Naive thymus-derived CD8-positive, alpha-beta T cell (primary cell): ENCODE measurements at places on chromosomes 5 and 9.

GRCh38 chr5:83714810-83715209 is 5.8 kb downstream of the HAPLN1 start:
- no peak for DNase-seq

DNA sequence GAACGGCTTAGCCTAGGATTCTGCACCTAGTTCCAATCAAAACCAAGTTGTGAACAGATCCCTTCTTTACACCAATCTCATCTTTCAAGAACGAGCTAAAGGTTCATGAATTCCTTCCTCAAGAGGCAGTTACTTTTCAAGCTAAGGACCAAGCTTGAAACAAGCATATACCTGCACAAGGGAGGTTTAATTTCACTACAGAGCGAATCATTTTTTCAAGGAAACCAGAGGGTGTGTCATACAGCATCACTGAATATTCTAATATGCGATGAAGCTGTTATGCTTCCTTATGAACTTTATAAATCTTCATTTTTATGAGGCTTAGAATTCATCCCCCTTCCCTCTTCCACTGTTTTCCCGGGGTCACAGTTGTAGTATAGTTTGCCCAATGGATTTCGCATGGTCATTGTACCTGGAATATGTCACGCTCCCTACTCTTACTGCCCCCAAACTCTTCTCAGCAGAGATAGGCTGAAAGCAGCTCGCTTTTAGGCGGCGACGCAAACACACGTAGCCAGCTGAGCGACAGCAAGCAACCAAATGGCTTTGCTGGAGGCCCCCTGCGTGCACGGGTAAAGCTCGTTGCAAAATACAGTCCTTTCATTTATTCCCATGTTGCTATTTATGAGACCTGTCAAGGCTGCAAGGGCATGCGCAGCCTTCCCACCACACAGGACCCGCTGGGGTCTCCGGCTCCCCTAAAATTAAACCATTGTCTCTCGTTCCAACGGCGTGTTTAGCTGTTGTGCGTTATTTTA is 832 bp downstream of the LMBRD2 start:
- peak; percentile 32 for DNase-seq

GRCh38 chr5:111585946-111586345 is 73.6 kb upstream of the STARD4 start:
- no peak for DNase-seq

DNA sequence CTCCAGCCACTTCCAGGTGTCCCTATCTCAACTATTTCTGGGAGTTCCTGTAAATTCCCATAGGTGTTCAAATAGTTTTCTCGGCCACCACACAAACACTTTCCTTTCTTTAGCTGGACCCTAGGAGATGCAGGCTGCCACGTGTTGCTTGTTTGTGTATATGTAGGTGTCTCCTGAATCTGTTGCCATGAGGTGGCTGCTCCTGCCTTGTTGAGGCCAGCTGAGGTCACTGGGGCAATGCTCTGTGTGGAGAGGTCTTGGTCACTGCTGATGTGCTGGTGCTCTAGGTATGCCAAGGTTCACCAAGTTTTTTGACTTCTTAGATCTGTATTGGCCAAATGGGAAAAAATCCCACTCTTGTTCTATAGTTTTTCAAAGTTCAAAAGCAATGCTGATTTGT is 132.5 kb upstream of the CHD1 start:
- DNase-seq = no peak

GRCh38 chr5:50564079-50564478 is 102.4 kb upstream of the PARP8 start:
- no peak for DNase-seq

GRCh38 chr5:142874540-142874939 is 104.4 kb downstream of the ARHGAP26 start:
- no peak for DNase-seq

GRCh38 chr9:111000202-111000601 is 38.1 kb downstream of the LPAR1 start:
- DNase-seq = no peak

DNA sequence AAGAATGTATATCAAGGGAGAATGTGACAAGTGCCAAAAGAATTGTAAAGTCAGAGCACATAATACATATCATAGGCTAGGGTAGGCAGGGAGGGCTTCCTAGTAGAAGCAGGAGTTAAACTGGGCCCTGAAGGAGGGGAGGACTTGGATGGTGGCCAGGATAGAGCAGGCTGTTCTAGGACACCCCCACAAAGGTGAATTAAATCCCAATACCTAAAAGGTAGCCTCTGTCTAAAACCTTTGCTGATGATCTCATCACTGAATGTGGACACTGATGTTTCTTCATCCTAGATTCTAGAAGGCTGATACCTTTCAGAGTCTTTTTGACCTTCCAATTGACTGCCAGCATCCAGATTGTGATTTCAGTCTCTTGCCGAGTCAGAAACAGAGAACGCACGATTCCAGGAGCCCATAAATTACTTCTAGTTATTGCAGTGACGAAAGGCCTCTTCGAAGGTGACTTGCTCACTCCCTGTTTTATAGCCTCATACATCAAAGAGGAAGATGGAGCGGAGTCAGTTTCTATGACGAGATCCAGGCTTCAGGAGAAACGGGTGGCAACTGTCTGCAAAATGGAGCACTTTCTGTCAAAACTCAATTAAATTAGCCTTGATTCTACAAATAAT is 43.2 kb downstream of the KIF4B start:
- no peak for DNase-seq

DNA sequence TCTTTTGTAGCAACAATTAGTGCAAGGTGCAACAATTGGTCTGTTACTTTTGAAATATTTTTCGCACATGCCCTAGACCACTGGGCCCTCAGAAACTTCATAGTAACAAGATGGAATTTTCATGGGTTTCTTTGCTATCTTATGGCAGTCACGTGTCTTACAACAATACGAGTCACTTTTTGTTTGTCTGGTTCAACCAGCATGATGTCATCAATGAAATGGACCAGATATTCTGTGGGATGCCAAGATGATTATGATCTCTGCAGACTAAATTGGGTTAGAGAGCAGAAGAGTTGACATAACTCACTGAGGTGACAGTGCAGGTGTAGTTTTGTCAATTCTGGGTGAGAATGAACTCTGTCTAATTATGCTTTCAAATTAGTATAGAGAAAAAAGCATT is 239.6 kb upstream of the RIOK2 start:
- DNase-seq = no peak

DNA sequence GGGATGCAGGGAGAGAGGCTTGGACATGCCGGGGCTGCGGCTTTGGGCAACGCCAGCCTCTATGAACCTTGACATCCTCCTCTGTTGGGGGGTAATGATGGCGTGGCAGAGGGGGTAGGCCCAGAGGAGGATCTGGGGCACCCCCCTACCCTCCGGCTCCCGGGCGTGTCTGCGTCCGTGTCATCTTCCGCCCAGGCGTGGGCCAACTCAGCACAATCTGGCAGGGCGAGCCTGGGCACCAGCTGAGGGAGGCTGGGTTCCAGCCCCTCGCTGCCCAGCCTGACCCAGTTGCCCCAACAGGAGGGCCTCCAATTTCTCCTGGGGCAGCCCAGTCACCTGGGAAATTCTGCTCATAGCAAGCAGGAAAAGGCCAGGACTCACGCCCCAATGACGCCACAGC is 62.9 kb upstream of the IL17B start:
- DNase-seq = no peak

DNA sequence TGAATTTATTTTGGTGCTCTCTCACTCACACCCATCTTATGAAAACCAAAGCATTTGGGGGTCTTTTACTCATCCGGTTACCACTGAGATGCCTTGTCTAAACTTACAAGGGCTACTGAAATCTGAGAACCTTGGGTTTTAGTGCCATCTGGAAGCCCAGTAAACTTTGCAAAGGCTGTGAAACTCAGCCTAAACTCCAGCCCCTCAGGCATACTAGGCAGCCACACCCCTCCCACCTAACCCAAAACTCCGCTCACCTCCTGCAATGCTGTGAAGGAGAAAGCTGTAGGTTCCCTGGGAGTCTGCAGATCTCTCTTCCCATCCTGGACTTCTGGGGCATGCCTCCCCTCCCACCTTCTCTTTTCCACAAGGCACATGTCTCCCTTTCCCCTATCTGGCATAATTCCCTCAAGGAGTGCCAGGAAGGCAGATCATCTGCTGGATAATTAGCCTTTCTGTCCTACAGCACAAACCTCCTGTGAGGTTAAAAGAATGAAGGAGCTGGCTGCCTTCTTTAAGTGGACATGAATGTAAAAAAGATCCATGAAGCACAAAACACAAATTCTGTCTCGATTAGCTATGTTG is 71.5 kb upstream of the ANXA1 start:
- no peak for DNase-seq

GRCh38 chr5:84487963-84488362 is 103.3 kb upstream of the EDIL3 start:
- no peak for DNase-seq

- no peak for DNase-seq
These were observed 69.3 kb downstream of the COL15A1 start for GRCh38 chr9:99012957-99013512.

GRCh38 chr5:149267241-149267973 is 4.3 kb upstream of the AFAP1L1 start:
- DNase-seq = no peak

DNA sequence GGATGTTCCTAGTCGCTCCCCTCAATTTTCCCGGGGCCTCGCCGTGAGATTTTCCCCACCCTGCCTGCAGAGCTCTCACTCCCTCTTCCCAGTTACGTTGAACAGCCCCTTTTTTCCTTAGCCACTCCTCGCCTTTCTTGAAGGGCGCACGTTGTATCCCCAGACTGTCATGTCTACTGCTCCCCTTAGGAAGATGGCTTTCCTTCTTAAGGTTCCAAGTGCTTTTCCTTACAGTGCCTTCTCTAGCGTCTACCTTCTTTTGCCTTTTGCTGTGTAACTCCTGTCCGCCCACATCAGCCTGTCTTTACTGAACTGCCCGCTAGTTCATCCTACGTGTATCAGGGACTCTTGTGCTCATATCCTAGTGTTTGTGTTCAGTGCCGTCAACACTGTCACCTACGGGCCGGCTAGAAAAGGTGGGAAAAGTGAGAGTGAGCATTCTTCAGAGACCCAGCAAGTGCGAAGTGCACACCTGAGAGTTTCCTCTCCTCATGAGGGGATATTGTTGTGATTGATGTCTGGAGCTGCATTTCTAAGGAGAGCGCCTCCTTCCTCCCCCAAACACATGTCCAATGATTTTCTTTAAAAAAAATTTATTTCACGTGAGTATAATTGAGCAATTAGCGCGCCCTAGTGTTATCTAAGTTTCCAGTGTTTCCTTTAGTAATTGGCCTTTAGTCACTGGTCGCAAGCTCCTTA is 764 bp downstream of the CAMLG start:
- peak; percentile 15 for DNase-seq

- DNase-seq = no peak
These were observed 56.5 kb upstream of the ZNF354A start for GRCh38 chr5:178786859-178787499.

- DNase-seq = no peak
These were observed 77.3 kb upstream of the ITGA1 start for GRCh38 chr5:52710310-52710971.

GRCh38 chr5:2139478-2139877 is 256.8 kb upstream of the IRX4 start:
- DNase-seq = no peak

- peak; percentile 43 for DNase-seq
These were observed 733 bp downstream of the HSPA4 start for GRCh38 chr5:133052317-133053175.

DNA sequence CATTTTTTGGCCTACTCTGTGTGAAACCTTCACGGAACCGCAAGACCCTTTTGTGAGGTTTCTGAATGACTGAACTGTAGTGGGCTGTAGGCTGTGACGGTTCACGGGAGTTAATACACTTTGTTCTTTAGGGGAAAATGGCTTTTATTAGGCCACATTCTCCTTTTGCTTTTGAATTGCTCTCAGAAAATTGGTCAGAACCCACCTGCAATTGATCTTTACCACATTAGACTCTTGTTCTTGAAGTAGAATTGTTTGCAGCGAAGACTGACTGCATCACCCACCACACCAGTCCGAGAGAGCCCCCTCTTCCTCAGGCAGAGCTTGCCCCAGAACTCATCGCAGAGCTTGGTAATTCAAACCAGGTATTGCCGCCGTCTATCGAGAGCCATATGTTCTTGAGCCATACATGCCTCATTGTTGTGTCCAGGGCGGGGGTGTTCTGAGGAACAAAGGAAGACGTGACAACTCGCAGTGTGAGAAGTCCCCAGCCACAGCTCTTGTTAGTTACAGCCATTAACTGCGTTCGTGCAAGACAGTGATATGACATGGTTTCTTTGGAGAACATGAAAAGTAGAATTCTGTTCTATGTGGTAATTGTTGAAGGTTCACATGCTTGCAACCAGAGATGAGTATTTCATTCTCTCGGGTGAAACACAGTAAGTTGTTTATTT is 166.4 kb upstream of the OTULINL start:
- peak; percentile 33 for DNase-seq

GRCh38 chr5:6084376-6084775 is 294.0 kb downstream of the MED10 start:
- no peak for DNase-seq

DNA sequence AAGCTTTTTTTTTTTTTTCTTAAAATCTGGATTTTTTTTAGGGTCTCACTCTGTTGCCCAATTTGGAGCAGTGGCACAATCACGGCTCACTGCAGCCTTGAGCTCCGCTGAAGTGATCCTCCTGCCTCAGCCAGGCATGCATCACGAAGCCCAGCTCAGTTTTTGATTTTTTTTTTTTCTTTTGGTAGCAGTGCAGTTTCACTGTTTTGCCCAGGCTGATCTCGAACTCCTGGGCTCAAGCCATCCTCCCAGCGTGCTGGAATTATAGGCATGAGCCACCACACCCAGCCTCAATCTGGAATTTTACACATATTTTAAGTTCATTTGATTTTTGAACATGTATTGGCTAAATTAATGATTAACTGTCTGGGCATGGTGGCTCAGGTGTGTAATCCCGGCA is 36.3 kb downstream of the TRIO start:
- no peak for DNase-seq

DNA sequence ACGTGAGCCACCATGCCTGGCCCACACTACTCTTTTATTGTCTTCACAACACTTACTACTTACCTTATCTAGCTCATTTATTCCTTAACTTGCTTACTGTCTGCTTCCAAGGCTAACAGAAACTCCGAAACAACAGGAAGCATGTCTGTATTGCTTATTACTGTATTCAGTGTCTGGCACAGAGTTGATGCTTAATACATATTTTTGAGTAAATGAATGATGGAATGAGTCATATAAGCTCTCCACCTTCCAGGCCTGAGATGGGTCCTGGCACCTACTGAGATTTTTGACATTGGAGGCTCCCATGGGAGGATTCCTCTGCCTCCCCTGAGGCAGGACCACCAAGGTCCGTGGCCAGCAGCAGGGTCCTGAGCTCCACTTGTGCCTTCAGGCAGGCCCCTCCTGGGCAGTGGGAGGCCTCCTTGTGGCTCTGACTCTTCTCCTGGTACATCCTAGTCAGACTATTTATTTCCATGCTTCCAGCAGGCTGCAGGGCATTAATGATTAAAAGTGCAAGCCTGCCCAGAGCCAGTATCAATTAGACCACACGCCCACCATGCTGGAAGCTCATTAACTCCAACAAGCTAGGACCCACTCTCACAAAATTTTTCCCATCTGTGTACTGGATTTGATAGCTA is 76.5 kb upstream of the CTNNA1 start:
- no peak for DNase-seq

- no peak for DNase-seq
These were observed 569.2 kb downstream of the PRR16 start for GRCh38 chr5:121033334-121033733.
